ENCODE measurements at places on chromosomes 5 and 9.

DNA sequence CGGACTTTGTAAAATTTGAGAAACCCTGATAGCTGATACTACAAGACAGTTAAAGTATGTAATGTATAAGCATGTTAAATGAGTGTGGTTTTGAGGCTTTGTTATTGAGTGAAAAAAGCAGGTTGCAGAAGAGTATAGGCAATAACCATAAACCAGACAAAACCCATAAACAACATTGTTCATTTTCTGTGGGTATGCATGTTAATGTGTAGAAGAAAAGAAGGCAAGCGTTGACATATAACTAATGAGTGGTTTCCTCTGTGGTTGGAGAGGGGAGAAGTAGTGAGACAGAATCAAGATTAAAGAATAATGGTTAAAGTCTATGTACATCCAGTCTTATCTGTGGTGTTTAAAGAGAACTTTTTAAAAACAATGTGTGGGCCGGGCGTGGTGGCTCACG is 26.2 kb downstream of the RAD23B start:
- no peak for DNase-seq

GRCh38 chr5:57348376-57349140 is 134.1 kb downstream of the ACTBL2 start:
- no peak for DNase-seq

DNA sequence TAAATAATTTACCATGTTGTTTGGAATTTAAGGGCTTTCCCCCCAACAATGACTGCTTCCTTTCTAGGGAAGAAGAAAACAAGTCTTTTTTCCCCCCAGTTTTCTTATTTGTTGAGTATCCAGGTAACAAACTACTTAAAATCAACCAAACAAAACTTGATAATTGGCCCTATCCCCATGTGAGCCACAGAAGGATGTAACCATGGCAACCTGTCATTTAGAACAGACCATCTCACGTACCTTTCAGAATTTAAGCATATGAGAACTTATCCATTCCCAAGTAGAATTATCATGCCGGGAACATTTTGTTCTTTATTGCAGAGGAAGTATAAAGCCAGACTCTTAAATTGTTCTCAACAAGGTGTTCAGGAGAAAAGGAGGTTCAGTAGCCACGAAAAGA is 392.3 kb downstream of the CETN3 start:
- DNase-seq, result no peak

DNA sequence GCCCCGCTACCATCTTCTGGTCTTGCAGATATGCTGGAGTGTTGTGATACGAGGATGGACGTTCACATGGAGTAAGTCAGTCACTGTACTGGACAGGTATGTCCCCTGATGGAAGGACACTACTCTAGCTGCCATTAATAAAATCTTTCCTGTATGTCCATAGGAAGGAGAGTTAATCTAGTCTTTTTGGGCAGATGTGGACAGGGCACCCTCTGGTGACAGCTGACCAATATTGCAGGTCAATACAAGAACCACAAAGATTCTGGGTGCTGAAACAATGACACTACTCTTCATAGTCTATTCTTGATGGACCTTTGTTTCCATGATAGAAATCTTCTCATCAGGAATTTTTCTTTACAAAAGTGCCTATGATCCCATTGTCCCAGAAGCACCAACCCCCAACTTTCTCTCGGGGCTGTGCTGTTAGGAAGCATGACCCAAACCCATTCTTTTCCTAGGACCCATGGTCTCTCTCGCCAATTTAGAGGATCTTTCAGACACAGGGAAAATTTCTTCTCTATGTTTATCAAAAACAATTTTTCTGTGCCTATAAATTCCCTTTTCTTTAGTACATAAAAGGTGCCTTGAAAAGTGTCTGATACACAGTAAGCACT is 376.9 kb downstream of the DTWD2 start:
- no peak for DNase-seq

- no peak for DNase-seq
These were observed 255.4 kb downstream of the GOLPH3 start for GRCh38 chr5:31918739-31919138.

DNA sequence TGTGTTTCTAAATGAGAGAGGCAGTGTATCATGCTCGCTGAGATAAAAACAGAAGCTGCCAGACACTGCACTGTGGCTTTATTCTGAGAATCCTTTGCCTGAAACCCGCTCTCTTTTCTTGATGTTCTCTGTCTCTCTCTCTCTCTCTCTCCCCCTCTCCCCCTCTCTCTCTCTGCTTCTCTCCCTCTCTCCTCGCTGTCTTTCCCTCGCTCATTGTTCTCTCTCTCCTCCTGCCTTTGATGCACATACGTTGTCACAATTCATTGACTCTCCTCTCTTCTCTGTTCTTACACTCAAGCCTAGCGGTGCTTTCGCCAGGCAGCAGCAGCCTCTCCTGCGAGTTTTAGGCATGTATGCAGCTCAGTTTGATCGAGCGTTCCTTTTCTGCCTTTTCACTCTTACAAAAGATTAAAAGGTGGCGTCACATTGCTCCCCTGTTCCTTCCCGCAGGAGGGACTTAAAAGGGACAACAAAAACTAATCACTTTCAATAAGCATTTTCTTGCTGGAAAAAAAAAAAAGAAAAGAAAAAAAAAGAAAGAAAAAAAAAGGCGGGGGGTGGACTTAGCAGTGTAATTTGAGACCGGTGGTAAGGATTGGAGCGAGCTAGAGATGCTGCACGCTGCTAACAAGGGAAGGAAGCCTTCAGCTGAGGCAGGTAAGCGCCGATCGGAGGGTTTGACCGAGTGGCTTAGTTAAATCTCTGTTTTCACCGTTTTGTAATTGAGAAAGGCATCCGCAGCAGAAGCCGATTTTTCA is 717.9 kb upstream of the WWC1 start:
- no peak for DNase-seq
